ENCODE measurements at places on chromosomes 5 and 9.

DNA sequence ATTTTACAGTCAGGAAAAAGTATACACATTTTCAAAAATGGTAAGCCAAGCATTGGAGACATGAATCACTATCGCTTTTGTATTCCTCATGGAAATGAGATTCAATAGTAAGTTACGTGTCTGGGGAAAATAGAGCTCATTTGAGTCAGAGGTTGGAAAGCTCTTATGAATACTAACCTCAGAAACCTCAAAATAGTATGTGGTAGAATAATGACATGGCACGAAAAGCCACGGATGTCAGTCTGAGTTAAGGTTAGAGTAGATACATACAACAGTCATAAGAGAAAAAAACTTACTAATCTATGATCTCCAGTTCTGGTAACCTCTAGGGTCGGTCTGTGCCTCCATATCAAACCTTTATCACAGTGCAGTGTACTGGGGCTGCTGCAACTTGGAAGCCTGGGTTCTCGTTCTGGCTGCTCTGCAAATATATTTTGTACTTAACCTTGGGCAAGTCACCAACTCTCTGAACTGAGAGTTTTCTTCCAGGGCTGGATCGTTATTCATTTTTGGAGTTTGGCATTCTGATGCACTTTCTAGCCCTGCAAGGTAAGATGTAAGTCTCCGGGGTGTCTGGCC, 31.8 kb downstream of the MAP1B start:
- DNase-seq, result peak; percentile 79

DNA sequence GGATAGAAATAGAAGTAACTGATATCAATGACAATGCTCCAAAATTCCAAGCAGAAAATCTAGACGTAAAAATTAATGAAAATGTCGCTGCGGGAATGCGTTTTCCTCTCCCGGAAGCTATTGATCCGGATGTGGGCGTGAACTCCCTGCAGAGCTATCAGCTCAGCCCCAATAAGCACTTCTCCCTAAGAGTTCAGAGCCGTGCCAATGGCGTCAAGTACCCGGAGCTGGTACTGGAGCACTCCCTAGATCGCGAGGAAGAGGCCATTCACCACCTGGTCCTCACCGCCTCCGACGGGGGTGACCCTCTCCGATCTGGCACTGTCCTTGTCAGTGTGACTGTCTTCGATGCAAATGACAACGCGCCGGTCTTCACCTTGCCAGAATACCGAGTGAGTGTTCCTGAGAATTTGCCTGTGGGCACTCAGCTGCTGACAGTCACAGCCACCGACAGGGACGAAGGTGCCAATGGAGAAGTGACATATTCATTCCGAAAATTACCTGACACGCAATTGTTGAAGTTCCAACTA, 818 bp downstream of the PCDHGA10 start:
- DNase-seq, result no peak

GRCh38 chr9:115980502-115980901, 173.1 kb upstream of the PAPPA start:
- DNase-seq, result no peak

GRCh38 chr5:125214080-125214479, 467.6 kb upstream of the ZNF608 start:
- no peak for DNase-seq

- DNase-seq, result no peak
These were observed 170.0 kb downstream of the PAPPA start for GRCh38 chr9:116323571-116323970.
